ENCODE measurements at places on chromosomes 11 and 22.
A peak's percentile ranks its signal among the peaks of the same experiment; 100 is the strongest.

- DNase-seq = no peak
These were observed 179.6 kb downstream of the BLID start for GRCh38 chr11:121936370-121936769.

- DNase-seq = no peak
These were observed 48.5 kb downstream of the PPP6R3 start for GRCh38 chr11:68509066-68509465.

- DNase-seq = no peak
These were observed 10.8 kb downstream of the DRD2 start for GRCh38 chr11:113464416-113464815.

- DNase-seq = no peak
These were observed 139.7 kb upstream of the TEAD1 start for GRCh38 chr11:12534549-12534948.

DNA sequence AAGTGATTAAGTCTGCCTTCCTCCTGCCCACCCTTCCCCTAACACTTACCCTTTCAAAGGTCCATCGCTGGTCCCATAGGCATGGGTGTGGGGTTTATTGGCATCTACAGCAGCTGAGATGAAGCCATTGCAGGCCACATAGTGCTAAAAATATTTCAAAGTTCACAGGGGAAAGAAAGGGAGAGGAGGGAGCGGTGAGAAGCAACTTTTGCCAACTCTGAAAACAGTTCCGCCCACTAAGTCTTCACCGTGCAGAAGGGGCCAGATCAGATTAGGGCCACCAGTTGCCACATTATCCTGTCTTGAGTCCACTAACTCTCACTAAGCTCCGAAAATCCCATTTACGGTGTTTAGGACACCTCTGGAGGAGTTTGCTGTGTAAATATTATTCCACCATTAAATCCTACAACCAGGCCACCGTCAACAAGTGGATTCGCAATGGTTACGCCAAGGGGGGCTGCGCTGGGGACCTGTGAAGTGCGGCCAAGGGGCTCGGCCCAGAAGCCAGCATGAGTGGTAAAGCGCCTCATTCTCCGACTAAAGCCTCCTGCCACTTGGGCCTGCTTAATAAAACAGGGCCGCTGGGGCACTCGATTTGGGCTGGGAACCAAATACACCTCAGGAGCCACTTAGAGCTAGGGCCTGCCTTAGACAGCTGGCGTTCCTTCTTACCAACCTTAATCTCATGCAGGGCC lies 534.9 kb downstream of the MIAT start:
- DNase-seq = peak; percentile 16

- no peak for DNase-seq
These were observed 131.3 kb downstream of the KCNC1 start for GRCh38 chr11:17865765-17866428.

DNA sequence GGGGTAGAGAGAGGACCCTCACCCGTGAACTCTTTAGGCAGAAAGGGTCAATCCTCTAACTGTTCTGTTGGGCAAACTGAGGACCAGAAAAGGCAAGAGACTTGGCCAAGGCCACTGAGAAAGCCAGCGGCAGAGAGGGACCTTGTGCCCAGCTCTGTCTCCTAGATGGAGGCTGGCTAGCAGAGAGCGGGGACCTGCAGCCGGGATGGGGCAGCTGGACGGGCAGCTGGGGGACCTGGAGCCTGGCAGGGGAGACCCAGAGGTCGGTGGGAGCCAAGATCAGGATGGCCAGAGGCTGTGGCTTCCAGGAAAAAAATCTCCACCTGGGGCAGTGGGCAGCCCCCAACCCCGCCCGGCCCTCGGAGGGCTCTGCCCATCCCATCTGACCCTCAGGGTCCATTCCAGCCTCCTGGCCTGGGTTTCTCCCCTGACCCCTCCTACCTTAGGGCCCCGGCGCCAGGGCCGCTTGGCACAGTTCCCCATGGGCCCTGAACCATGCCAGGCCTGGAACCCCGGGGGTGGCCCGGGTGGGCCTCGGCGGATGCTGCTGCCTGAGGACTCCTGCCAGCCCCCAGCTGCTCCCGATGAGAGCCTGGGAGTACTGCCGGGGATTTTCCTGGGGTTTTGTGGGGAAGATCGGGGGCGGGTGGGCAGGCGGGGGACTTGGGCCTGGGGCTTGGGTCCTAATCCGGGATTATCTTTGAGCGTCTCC lies at the start of gene CABP2:
TSS of gene CABP2 (minus strand) at position 603 of the 712 bp plus-strand sequence. CDS start at position 483, 120 bp downstream.
- no peak for DNase-seq

DNA sequence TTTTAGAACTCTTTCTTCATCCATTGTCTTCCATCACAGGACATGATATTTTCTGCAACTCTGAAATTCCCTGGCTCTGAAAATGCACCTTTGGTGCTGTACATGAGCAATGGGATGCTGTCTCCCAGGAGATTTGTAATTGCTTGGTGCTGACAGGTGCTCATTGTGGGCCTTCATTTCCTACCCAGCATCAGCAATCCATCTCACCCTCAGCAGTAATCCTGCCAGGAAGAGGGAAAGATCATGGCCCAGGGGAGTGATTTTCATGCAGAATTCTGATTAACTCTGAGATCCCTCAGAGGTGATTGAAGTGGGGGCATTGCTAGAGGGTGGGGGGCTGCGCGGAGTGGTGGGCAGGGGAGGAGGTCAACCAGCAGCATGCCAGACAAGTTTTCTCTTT lies 651.7 kb downstream of the NELL1 start:
- DNase-seq = no peak

- no peak for DNase-seq
These were observed 658 bp downstream of the C11orf71 start for GRCh38 chr11:114399490-114400215.

DNA sequence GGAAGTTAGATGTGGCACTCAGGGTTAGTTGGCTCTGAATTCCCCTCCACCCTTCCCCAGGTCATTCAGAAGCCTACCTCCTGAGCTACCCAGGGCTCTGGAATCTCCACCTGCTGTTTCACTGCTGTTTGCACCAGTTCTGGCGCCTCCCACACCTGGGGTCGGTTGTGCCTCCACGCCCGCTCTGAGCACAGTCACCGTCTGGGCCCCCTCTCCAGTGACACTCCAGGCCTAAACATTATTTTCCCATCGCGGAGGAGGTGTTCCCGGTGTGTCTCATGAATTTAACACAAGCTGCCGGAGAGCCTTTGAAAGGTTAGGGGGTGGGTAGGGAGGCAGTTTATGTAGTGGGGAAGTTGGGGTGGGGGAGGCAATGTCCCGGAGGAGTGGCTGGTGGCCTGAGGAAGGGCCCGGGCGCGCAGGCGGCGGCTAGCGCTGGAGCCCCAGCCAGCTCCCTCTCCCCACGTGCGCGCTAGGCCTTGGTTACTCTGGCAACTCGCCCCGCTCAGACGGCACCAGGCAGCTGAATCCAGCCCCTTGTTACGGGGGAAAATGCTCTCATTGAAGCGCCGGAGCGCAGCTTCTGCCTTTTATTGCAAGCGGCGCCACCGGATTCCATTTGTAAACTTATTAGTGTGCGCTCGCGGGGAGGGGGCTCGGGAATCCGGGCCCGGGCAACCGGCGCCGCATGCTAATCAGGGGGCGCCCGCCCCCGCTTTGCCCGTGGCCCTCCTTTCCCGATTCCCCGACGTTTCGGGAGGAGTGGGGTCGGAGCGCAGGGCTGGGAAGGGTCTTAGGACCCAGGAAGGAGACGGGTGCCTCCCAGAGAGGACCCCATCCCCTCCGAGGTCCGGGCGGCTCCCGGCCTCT lies 52.4 kb downstream of the GRIK4 start:
- DNase-seq = no peak
